ENCODE measurements at places on chromosomes 11 and 22. TPM values are rescaled to one million over a fixed set of nuclear protein-coding genes. Genes with fewer than 3 reads are reported as not detected.

The C11orf86 gene
- total RNA-seq = not detected

DNA sequence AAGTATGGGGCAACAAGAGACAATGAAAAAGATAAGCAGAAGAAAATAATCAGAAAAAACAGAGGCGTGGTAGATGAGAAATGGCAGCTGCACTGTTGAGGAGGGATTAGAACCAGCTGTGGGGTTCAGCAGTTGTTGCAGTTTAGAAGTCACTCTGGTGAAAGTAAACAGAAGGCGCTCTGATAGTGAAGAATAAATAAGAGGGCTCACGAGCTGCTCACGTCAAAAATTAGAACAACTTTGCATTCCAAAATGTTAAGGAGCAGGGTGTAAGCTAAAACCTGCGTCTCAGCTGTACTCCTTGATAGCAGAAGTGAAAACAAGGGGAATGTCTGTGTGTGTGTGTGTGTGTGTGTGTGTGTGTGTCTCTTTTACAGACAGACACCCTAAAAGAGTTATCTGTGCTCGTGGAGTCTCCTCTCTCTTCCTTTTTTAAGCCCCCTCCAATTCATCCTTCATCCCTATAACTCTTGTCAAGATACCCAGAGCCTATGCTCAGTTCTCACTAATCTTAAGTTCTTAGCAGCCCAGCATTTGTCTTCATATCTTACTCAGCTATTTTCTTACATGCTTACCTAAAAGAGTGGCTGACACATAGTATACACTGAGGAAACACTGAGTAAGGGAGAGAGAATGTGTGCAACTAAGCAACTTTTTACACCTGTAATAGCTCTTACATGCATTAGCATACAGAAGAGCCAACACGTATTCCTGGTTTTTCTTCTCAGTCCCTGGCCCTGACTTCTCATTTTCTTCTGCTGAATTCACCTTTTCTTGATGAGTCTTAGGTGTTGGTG lies 8.9 kb downstream of the TTC17 start:
- DNase-seq = peak; percentile 90

- peak; percentile 7 for DNase-seq
These were observed 19.8 kb upstream of the TMPRSS5 start for GRCh38 chr11:113725913-113726312.

GRCh38 chr11:128565881-128566280 lies 21.5 kb downstream of the ETS1 start:
- DNase-seq = no peak

DNA sequence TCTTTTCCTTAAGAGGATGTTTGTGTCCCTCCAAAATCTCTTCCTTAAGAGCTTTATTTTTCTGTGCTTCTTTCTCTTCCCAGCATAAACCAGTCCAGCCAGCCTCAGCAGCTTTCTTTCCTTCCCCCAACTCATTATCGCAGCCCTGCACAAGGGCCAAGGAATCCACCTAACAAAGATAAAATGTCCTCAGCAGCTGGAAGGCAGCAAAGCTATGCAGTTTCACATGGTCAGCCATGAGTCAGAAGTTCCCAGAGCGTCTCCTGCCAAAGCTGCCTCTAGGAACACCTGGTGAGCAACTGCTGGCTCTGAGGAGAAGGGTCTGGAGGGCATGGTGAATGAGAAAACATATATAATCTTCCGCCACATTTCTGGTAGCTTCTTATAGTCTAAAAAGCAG lies 45.3 kb upstream of the HMGXB4 start:
- DNase-seq = peak; percentile 34

Measured in bronchial epithelial cell (primary cell).